ENCODE measurements at places on chromosomes 1 and 21.

- no peak for DNase-seq
Observed at GRCh38 chr1:237115035-237115434, 73.1 kb downstream of the RYR2 start.

DNA sequence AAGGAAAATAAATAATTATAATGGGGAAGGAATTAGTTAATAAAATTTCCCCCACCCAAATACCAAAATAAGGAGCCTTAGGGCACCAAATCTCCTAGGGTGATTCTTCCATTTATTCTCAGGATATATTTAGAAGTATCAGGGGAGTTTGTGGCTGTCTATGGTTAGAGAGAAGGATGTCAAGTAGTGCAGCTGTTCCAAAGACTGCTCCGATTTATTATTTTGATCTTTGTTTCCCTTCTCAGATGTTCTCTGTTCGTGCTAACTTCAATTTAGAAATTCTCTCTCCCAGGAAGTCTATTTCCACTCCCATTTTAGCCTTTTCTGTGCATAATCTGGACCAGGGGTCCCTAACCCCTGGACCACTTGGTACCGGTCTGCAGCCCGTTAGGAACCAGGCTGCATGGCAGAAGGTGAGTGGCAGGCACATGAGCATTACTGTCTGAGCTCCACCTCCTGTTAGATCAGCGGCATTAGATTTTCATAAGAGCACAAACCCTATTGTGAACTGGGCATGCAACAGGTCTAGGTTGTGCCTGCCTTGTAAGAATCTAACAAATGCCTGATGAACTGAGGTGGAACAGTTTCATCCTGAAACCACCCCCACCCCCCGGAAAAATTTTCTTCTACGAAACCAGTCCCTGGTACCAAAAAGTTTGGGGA lies 9.3 kb upstream of the MAST2 start:
- no peak for DNase-seq

DNA sequence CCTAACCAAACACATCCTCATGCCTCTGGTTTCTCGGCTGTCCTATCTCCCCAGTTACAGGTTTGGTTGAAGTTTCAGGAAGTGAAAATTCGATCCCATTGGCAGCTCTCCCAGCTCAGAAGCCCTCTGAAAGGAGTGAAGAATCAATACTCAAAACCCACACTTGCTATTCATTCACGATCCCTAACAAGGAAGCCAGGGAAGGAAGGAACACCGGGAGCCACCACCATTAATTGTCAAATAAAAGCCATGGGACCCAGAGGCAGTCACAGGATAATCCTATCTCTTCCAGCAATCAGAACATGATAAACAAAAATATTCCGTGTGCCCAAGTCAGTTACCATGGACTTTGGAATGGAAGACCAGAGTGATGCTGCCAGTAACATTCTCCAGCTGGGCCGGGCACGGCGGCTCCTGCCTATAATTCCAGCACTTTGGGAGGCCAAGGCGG lies 7.0 kb downstream of the TMPRSS2 start:
- DNase-seq = no peak

- DNase-seq = no peak
Observed at GRCh38 chr21:15282665-15283064, 217.9 kb upstream of the NRIP1 start.

DNA sequence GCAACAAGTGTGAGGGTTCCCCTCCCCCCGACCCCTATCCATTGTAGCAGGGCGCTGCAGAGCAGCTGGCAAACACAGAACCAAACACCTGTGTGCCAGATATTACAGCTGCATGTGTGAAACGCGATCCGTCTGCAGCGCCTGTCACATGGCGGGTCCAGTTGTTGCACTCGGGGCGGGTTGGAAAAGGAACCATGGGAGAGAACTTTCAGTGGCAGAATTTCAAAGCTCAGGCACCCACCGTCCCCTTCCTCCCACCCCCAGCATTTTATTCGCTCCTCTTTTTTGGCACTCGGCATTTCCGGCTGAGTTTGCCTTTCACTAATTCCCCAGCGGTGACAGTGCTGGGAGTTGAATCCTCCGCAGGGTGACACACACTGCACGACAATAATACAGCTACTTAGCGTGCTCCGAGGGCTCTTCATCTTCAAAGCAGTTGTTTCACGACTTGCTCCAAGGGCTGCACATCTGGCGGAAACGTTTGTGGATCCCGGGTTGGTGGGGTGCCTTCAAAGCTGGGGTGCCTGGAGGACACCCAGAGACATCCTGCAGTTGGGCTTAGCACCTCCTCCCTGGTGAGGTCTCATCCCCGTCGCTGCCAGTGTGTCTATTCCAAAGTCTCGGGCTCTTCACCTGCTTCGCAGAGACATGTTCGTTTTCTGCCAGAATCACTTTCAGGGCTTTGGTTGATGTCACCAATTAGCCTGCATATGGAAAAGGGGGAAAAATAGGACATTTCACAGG lies 180.7 kb downstream of the ZBTB18 start:
- DNase-seq = no peak

DNA sequence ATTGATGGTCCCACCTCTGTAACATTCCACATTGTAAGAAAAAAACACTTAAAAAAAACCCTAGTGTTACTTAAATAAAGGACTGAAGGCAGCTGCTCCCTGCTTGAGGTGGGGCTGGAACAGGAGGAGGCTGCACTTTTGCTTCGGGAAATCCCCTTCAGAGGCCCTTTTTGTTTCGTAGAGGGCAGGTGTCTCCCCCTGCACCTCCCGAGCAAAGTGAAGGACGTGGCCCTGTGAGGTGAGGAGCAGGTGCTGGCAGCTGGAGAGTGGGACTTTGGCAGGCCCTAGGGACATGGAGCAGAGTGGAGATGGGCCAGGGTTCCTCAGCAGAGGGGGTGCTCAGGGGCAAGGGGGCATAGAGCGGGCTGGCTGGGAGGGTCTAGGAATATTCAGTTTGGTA lies 33.4 kb upstream of the WNT4 start:
- DNase-seq = no peak

- DNase-seq = no peak
Observed at GRCh38 chr1:206098242-206098919, 18.8 kb downstream of the AVPR1B start.

- no peak for DNase-seq
Observed at GRCh38 chr1:170133766-170134495, 11.8 kb upstream of the NTMT2 start.

DNA sequence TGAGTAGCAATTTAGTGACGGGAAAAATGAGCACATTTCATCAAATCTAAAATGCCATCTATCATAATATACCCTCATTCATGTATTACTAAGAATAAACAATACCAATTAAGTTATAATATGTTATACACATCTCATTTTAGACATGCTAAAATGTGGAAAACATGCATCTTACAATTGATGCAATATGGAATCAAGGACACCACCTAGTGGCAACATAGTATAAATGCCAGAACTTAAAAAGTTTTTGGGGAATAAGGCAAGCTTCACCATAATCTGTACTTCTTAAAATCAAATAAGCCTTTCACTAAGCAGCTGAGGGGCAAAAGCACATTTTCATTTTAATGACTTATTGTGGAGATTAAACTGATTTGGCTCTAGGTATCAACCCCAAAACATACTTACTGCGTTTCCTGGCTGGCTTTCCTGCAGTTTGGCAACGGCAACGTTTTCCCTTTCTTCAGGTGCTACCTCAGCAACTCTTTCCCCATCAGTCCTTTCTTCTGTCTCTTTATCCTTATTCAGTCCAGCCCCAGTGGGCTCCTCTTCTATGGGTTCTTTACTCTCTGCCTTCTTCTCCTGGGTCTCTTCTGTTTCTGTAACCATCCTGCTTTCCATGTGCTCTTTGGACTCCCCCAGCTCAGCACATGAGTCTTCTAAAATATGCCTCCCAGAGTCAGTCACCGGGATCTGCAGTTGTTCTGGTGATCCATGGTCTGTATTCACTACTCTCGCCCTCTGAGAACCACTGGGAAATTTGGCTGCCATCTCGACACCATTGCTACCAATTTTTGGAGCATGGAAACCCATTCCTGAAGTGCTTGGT lies 11.4 kb downstream of the SDE2 start:
- no peak for DNase-seq

DNA sequence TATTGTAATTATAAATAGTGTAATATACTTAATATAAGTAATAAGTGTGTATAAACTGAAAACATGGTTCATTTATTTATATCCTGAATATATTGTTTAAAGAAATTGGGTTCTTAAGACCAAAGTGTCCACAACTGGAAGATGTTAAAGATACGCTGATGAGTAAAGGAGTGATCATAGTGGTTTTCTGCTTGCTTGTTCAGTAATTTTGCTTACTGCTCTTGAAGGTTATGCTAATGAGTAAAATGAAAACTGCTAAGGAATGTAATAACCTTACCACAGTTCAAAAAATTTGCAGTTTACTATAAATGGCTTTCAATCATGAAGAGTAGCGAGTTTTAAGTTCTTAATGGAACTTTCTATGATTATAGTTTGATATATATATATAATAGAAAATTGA lies 22.0 kb downstream of the DONSON start:
- DNase-seq = no peak

DNA sequence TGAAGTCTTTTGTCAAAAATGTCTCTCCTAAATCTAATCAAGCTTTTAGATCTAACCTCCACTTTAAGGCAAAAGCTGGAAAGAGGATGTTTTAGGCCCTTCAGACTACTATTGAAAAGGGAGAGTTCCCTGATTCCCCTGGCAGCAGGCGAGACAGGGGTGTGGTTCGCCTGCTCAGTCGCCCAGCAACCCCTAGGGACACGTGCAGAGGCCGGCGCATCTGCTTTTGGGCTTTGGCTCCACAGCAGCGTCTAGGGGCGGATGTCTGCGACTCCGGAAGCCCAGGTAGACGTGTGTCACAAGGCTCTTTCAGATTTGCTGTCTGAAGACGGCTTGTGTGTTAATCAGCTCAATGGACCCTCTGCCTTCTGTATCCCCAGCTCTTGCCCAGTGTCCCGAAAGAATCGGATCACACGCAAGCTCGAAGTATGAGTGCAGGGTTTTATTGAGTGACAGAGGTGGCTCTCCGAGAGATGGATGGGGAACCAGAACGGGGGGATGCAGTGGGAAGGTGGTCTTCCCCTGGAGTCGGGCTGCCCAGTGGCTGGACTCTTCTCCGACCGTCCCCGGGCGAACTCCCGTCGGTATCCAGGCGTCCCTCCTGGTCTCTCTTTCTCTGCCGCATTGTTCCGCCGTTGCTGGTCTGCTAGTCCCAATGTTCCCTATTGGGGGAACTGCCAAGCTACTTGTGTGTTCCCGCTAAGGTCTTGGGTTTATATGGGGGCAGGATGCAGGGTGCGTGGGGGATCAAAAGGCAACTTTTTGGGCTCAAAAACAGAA lies 45.5 kb downstream of the OLFML2B start:
- DNase-seq = no peak

- no peak for DNase-seq
Observed at GRCh38 chr1:207047505-207047904, 3.5 kb downstream of the YOD1 start.

GRCh38 chr1:211260141-211261107 lies 1.3 kb downstream of the RCOR3 start:
- DNase-seq = peak; percentile 35

DNA sequence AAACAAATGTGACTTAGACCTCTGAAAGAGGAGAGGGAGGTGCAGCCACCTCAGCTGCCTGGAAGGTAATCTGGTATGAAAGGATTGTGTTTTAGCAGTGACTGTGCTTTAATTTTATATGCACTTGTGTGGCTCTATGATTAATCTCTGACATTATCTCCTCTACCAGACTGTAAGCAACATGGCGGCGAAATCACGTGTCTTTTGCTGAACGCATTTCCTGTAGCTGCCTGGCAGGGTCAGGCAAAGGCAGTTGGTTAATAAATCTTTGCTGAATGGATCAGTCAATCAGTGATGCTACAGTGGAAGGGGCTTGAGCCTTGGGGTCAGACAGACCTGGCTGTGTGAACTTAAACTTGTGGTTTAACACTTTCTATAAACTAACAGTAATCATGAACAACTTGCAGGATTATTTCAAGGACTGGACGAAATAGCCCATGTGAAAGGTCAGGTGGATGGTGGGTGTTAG lies 96.9 kb downstream of the ADSS2 start:
- no peak for DNase-seq

DNA sequence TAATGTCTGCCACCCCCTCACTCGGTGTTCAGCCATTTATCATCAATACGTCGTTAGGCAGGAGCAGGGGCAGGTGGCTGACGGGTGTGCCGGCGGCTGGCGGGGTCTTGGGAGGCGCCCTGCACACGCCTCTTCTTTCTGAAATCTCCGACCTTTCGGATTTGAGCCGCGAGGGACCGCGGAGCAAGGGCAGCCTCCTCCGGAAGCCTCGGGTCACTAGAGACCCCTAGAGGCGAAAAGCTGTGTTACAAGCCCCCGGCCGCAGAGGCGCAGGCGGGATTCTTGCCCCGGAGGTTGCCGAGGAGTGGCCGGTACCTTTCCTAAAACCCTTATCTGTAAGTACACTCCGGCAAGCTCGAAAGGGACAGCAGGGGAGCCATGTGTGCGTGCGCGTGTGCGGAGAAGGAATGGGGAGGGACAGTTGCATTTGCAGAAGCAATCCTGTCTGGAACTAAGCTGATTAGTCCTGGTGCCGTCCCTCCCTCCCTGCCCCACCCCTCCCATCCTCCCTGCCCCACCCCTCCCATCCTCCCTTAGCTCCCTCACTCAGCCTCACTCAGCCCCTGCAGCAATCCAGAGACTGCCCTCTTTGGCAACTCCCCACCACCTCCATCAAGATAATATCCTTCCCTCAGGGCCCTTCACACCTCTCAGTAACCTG lies 11.0 kb downstream of the BRINP2 start:
- no peak for DNase-seq

DNA sequence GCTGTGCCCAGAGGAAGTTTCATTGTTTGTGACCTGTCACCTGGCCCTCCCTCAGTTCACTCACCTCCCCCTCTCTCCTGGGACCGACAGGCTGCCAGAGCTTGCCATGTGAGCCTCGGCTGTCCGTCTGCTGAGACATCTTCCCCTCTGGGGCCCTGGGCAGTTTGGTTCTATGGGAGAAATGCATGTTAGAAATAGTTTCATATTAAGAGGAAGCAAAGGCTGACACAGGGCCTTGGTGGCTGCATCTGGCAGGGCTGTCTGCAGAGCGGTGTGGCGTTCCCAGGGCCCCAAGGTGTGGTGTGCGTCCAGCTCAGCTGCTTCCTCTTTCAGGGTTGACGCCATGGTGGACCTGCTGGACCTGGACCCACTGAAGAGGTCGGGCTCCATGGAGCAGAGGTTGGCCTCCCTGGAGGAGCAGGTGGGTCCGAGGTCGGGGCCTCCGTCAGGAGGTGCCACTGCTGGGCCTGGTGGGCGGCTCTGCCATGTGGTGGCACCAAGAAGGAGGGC lies 31.9 kb upstream of the LRRC3 start:
- DNase-seq = no peak

DNA sequence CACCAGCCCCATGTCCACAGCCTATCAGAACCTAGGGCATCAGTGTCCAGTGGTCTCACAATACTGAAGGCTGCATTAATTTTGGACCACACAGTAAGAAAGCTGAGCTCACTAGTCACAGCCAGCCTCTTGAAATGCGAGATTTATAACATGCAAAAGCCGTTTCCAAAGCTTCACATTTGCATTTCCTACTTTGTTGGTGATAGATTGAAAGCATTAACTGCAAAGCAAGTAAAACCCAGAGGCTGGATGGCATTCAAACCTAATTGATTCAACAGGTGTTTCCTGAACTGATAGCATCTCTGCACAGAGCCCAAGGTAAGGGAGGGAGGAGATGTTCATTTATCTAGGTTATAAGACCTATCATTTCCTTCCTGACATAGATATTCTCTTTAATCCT lies 410.1 kb downstream of the OMA1 start:
- no peak for DNase-seq

- no peak for DNase-seq
Observed at GRCh38 chr1:118979754-118980575, 8.2 kb downstream of the TBX15 start.

- DNase-seq = no peak
Observed at GRCh38 chr1:10613340-10613739, 138.6 kb downstream of the PEX14 start.

GRCh38 chr1:70863239-70863638 lies 184.4 kb downstream of the PTGER3 start:
- no peak for DNase-seq
